NCI-H1694 treated with DMSO at 0.1 percent for 48 hours (cell line): ENCODE measurements at places on chromosomes 7 and 10.

DNA sequence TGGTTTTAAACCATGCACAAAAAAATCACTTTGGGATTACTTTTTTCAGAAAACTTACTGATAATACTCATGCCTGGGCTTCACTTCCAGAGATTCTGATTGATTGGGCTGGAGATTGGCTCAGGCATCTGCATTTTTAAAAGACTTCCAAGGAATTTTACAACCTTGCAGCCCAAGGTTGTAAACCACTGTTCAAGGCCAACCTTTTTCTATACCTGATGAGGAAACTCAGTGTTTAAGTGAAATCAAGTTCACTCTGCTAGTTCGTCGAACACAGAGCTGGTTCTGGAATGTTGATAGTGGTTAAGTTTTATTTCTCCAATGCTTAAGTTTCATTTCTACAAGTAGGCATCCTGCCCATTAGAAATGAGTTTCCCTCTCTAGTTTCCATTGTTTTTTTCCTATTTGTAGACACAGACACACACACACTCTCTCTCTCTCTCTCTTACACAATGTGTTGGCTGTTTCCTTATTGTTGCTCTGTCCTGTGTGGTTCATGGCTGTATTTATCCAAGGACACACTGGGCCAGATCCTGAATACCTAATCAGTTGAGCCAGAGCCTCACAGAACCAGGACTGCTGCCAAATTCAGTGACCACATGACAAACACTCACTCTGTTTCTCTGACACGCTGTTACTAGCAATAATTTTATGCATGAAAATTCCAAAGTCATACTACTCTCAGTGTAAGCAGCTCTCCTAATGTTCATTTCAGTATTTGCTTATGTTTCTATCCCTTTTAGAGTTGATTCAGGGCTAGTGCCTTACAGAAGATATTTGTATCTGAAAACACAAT, 3.7 kb upstream of the IFIT1B start:
- DNase-seq = no peak

- no peak for DNase-seq
Measured at GRCh38 chr7:39158367-39158766, 180.7 kb downstream of the POU6F2 start.

DNA sequence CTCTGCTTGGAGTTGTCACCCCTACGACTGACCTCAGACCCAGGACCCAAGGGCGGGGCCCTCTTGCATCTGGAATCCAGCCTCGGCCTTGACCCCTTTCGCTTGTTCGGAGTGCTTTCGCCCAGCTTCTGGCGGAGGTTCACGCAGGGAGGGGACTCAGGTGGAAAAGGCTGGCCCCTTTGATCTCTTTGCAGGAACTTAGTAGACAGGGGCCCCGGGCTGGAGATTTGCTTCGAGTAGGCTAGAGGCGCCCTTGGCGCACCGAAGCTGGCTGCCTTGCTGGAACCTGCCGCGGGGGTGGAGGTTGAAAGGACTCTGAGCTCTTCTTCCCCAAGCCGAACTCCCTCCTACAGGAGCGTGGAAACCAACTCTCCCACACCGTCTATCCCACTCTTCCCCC, 255.1 kb downstream of the OTUD1 start:
- no peak for DNase-seq

GRCh38 chr10:58280477-58280876, 11.5 kb downstream of the CISD1 start:
- no peak for DNase-seq

DNA sequence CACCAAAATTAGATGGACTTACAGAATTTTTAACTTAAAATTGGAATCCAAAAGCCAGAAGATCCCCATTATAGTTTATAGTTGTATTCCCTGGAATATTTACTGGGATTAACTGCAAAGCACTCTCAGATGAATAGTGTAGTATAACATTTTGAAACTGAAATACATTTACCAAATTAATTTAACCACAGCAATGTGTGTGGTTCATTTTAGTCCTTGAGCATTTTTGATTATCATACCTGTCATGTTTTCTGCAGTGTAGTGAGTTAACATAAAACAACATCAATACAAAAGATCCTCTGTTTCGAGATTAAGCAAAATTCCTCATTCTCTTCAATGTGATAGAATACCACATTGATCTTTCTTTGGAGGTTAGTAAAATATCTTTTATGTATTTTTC, 3.7 kb downstream of the VIM start:
- DNase-seq = no peak

DNA sequence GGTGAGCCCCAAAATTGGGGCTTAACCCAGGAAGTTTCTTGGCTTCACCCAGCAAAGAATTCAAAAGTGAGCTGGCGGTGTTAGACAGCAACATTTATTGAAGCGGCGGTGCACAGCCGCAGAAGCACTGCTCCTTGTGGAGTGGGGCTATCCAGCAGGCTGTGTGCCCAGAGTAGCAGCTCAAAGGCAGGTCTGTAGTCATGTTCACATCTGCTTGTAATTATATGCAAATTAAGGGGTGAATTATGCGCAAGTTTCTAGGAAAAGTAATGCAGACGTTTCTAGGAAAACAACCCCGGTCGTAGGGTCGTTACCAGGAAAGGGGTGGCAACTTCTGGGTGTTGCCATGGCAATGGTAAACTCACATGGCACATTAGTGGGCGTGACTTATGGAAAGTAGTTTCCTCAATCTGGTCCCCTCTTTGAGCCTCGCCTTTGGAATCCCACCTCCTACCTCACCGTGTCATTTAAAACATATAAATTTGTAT, 13.7 kb upstream of the KBTBD2 start:
- DNase-seq = no peak

GRCh38 chr7:128881458-128882125, 18.9 kb downstream of the ATP6V1F start:
- DNase-seq = no peak

- no peak for DNase-seq
Measured at GRCh38 chr7:28157831-28158416, 22.7 kb downstream of the JAZF1 start.

- no peak for DNase-seq
Measured at GRCh38 chr10:121983852-121984251, 5.1 kb upstream of the TACC2 start.

- DNase-seq = no peak
Measured at GRCh38 chr10:44397476-44398225, 12.8 kb upstream of the CXCL12 start.

DNA sequence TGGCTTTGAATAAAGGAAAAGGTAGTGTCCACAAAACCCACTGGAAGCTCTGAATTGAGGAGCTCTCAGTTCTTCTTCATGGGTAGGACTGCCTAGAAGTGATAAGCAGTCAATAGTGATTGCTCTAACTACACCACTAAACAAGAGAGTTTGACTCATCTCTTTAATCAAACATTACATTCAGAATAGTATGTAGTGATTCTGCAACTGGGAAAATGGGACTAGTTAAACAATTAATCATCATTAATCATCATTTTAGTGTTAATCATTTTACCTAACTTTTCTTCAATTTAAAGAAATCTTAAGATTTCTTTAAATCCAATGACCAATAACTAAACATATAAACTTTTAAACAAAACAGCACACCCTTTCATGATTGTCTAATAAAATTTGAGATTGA, 484.0 kb upstream of the FZD8 start:
- DNase-seq = no peak

DNA sequence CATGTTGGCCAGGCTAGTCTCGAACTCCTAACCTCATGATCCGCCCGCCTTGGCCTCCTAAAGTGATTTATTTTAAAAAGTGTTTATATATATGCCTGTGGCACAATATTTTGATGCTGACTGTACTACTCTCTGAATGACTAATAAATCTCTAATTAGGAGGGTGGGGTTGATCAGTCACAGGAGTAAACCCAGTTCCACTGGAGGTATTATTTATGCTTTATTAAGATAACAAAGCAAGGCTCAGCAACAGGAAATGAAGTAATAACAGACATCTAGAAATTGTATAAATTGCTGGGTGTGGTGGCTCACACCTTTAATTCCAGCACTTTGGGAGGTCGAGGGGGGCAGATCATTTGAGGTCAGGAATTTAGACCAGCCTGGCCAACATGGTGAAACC, 26.0 kb upstream of the MCU start:
- no peak for DNase-seq

DNA sequence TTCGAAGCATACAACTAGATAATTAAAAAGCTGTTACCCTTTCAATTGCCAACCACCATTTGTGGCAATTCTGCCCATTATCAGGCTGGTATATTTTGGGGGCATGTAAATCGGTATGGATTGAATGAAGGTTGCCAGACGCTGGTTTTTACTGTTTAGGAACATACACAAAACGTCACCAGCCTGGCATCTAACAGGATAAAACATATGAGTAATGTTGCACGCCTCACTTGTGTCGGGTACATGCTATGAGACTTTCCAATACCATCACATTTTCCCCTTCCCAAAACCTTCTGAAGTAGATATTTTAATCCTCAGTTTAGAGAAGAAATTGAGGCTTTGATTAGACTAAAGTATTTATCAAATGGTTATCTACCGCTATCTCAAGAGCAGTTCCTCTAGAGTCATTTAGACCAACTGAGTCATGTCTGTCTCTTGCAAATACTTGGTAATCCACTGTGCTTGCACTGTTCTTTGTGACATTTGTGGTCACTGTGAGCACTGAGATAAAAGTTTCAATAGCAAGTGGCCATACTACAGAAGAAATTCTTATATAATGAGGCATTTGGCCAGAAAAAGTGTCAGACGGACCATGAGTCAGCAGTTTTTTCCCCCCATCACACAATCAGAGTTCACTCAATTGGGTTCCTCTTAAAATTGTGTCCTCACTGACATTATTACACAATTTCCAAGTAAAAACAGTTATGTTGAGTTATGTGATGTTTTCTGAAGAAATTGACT, 498.7 kb downstream of the NXPH1 start:
- DNase-seq = no peak

DNA sequence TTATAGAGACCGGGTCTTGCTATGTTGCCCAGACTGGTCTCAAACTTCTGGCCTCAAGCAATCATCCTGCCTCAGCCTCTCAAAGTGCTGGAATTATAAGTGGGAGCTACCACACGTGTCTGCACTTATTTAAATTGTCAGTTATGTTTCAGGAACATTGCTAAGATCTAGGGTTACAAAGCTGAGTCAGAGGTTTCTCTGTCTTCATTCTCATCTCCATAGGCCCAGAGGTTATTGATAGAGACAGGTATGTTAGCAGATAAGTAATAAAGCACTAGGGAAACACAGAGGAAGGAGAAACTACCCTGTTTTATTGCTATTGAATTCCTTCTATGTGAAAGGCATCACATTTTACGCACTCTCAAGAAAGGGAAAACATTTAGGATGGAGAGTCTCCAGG, 214.1 kb downstream of the REEP3 start:
- no peak for DNase-seq

DNA sequence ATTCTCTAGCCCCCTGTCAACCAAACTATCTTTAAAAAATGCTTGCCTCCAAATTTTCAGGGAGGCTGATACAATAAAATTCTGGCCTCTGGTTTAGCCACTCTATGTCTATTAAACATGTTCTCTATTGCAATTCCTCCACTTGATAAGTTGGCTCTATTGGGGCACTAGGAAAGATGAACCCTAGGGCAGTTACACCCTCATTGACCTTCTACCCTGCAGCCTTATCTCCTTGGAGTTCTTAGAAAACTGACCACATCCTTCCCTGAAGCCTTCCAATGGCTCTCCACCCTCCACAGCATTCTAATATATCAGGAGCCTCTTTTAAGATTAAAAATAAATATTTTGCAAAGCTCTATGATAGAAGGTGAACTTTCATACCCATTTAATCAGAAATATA, 30.6 kb downstream of the SVOPL start:
- DNase-seq = no peak
